Stimulated activated CD4-positive, alpha-beta T cell treated with anti-CD3 and anti-CD28 coated beads, Interleukin-1b, Interleukin-23, amount 100 ng/mL, for 1 hour (primary cell): ENCODE measurements at places on chromosomes 11 and 22.

DNA sequence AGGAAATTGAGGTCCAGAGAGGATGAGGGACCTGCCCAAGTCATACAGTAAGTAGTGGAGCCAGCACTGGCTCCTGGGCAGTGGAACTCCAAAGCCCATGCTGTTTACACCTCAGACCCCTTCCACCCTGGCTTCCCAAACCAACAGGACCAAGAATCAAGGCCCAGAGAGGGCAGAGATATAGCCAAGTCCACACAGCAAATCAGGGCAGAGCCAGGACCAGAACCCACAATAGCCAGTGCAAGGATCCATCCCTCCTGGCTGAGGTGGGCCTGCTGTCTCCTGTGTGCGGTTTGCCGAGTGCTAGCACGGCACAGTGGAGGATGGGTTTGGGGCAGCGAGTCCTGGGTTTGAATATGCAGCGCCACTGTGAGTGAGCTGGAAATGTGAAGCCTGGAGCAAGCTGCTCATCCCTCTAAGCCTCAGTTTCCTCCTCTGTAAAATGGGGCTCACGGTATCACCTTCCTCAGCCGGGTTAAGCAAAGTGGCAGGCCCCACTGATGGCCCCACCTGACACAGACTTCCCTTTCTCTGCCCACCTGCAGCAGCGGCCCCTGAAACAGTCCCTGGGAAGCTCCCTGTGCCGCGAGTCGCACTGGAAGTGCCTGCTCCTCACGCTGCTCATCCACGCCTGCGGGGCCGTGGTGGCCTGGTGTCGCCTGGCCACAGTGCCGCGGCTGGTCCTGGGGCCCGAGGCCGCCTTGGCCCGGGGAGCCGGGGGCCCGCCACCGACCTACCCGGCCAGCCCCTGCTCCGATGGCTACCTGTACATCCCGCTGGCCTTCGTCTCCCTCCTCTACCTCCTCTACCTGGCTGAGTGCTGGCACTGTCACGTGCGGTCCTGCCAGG lies 2.3 kb downstream of the TMEM151A start:
- no peak for DNase-seq

- DNase-seq: peak; percentile 27
These were observed 295.5 kb downstream of the ETS1 start for GRCh38 chr11:128291835-128292234.

DNA sequence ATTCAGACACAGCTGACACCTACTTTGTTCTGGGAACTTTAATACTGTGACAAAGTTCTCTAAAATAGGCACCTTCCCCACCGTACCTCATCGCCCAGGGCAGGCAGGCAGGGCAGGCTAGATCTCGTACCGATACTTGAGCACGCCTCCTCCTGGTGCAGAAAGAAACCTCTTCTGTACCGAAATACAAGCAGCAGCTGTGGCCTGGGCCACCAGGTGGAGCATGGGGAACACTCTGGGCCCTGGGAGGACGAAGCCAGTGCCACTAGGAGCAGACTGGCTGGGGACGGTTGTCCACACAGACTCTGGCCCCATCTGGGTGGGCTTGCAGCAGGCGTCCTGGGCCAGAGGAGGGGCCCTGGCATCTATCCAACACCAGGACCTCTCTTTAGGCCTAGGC lies 12.8 kb downstream of the PMM1 start:
- no peak for DNase-seq

GRCh38 chr22:20588092-20588842 lies 80.9 kb downstream of the MED15 start:
- DNase-seq: no peak

DNA sequence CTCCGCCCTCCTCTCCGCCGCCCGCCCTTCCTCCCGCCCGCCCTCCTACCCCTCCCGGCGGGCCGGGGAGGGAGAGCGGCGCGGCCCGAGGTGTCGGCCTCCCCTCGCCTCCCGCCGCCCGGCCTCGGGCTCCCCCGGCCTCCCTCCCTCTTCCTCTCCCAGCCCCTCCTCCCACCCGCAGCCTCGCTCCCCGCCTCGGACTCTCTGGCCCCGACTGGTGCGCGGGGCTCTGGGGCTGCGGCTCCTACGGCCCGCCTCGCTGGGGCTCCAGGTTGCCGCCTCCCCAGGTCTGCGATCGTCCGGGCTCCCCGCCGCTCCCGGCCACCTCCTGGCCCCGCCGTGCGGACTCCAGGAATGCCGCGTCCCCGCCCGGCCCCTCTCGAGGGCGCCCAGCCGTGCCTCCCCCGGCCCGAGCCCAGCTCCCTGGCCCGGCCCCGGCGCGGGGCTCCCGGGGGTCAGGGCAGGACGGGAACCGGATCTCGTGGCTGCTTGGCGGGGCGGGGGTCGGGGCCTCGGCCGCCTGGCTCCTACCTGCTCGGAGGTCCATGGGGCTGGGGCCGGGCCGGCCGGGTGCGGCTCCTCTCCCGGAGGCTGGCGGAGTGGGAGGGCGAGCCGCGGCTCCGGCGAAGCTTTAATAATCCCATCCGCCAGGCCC lies at the start of gene CLCF1:
CLCF1 (minus strand) TSS at position 606 of the 655 bp plus-strand sequence; CDS start at position 547, 59 bp downstream.
- DNase-seq: no peak

DNA sequence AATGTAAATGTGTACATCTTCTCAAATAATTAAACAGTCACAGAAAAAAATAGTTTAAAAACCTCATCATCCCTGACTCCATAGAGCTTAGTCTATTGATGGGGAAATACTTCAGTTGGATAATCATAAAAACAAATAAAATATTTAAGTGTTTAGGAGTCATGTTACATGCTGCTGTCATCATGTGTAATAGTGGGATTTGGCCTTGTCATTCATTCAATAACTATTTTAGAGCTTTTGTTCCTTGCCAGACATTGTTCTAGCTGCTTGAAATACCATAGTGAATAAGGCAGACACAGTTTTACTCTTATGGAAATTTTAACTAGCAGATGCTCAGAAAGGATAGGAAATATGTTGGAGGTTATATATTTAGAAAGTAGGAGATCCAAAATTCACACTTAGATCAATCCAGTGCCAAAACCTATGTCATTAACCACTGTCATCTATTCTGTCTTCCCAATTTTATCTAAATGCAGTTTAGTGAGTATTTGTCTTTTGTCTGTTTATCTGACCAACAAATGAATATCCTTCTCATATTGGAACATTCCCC lies 324.7 kb downstream of the CASP12 start:
- no peak for DNase-seq

- no peak for DNase-seq
These were observed 106.2 kb upstream of the TBCEL start for GRCh38 chr11:120917559-120918239.

GRCh38 chr11:14425621-14426020 lies 66.6 kb upstream of the RRAS2 start:
- no peak for DNase-seq

DNA sequence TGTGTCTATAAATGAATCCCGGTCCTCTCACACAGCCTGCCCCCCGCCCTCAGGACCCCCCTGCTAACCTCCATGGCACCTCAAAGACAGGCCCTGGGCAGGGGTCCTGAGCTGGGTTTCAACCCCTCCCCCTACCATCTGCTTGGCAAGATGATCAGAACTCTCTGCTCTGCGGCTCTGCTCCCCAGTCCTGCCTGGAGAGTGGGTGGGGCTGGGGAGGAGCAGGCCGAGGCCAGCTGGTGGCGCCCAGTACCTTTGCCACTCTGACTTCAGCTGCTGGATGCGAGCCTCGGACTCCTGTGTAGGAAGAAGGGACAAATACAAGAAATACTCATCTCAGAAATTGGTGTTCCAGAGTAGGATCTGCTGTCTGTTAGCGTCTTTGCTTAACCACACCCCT lies 15.0 kb downstream of the SUN2 start:
- no peak for DNase-seq

DNA sequence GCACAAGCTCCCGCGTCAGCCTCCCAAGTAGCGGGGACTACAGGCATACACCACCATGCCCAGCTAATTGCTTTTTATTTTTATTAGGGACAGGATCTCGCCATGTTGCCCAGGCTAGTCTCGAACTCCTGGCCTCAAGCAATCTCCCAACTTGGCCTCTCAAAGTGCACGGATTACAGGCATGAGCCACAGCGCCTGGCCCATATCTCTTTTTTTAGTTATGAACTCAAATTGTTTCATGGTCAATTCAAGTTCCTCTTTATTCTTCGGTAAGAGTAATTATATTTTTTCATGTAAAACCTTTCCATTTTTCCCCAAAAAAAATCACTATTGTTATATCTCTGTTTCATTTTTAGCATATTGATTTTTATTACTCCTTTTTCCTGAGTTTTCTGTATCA lies 25.5 kb downstream of the FCHSD2 start:
- DNase-seq: no peak

DNA sequence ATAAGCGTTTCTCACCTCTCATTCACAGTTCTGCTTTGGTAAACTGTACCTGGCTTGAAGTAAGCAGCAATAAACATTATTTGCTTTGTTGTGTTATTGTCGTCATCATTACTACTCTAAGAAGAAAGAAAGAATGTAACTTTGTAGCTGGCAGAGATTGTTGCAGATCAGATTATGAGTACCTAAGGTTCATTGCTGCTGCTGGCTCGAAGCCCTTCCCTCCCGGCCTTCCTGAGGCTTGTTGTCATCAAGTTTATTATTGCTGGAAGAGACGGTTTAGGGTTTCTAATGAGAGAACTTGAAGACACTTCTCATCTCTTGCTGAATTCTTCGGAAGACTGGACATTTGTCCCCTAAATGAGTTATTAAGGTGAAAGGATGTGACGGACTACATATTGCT lies 101.3 kb downstream of the GRAMD1B start:
- no peak for DNase-seq

DNA sequence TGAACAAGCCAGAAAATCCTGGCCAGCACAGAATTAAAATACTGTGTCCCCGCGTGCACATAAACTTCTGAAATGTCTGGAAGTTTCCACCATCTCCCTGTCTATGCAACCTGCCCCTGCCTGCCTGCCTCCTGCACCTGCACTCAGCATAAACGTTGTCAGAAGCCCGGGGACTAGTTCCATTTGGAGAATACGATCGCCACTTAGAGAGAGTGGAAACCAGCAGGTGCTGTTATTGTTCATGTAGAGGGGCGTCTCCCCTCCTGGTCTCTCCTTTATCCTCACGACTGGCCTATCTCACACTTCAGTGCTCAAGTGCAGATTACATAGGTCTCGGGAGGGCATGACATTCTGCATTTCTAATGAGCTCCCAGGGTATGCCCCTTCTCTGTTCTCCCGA lies 35.6 kb downstream of the MPPED1 start:
- DNase-seq: no peak

GRCh38 chr11:108278954-108279353 lies 56.1 kb downstream of the ATM start:
- no peak for DNase-seq

GRCh38 chr11:76232026-76232665 lies 25.8 kb upstream of the WNT11 start:
- no peak for DNase-seq

GRCh38 chr11:39780131-39780530 lies 1679.3 kb downstream of the LRRC4C start:
- no peak for DNase-seq

- DNase-seq: no peak
These were observed 21.1 kb downstream of the SERPINH1 start for GRCh38 chr11:75582895-75583717.

- DNase-seq: no peak
These were observed 7.6 kb downstream of the MS4A3 start for GRCh38 chr11:60064111-60064510.

- no peak for DNase-seq
These were observed 299.5 kb downstream of the BUD13 start for GRCh38 chr11:116473206-116473769.

- no peak for DNase-seq
These were observed 7.8 kb downstream of the YPEL1 start for GRCh38 chr22:21727768-21728167.

DNA sequence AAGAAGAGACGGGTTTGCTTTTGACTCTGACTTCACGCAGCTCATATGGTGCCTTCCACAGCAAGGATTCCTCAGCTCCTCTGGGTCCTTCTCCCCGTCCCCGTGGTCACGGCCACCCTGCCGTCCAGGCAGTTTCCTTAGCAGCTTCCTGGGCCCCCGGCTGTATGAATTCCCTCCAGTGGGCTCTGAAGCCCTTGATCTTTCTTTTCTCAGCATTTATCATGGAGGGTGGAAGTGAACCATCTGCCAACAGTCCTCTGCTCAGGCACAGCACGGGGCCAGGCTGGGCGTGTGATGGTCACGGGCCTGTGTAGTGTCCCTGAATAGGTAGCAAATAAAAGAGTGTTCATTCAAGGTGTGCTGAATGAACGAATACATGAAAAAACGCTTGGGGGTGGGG lies 782.4 kb downstream of the BRD1 start:
- no peak for DNase-seq

GRCh38 chr11:2409611-2410468 lies 9.3 kb downstream of the TSSC4 start:
- DNase-seq: no peak

- DNase-seq: no peak
These were observed 106.0 kb upstream of the TIMP3 start for GRCh38 chr22:32695451-32695891.

GRCh38 chr22:33139937-33140336 lies 81.8 kb upstream of the SYN3 start:
- no peak for DNase-seq

DNA sequence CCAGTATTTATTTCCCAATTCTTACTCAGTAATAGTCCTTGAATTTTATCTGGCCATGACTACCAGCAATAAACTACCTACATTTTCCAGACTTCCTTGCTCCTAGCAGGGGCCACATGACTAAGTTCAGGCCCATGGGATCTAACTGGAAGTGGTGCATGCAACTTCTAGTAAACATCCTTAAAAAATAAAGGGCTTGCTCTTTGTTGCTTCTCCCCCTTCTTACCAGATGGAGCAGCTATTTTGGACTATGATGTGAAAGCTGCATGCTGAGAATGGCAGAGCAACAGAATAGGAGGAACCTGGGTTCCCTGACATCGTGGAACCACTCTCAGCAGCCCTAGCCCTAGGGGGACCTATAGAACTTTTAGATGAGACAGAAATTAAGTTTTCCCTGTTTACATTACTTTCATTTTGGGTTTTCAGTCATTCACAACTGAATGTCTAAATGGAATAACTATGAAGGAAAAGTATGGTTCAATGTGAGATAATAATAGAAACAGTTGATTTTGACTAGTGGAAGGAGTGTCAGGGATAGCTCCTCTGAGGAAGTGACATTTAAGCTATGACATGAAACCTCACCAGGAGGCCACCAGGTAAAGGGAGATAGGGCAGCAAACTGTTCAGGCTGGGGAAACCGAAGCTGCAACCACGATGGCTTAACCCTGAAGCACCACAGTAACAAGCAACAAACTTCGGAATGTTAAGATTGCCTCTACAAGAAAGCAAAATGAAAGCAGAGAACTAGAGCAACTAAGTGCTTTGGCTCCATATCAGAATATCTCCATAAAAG lies 48.9 kb downstream of the PHF21A start:
- DNase-seq: no peak

- DNase-seq: no peak
These were observed 15.3 kb downstream of the MICAL2 start for GRCh38 chr11:12125609-12126149.

DNA sequence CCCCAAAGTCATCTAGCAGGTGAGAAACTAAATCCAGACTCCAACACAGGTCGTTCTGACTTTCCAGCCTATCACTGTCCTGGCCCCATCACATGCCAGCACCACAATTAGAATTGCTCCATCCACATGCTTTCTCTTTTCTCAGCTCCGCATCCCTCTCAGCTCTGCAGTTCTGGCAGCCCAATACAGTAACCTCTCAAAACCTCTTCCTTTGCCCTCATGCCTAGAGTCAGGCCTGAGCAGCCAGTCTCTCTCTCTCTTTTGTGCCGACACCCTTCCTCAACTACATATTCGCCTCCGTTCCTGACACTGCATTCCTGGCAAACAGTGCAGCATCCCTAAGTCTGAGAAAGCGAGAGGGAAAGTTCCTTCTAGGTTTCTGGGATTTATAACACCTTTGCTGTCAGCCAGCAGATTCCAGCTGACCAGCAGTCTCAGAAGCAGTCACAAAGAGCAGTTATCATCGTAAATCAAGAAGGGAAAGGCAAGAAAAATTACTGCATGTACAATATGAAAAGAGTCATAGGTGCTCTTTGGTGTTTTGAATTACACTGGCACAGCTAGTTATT lies 258.0 kb downstream of the FAT3 start:
- DNase-seq: no peak
